ENCODE measurements at places on chromosomes 7 and 10.

DNA sequence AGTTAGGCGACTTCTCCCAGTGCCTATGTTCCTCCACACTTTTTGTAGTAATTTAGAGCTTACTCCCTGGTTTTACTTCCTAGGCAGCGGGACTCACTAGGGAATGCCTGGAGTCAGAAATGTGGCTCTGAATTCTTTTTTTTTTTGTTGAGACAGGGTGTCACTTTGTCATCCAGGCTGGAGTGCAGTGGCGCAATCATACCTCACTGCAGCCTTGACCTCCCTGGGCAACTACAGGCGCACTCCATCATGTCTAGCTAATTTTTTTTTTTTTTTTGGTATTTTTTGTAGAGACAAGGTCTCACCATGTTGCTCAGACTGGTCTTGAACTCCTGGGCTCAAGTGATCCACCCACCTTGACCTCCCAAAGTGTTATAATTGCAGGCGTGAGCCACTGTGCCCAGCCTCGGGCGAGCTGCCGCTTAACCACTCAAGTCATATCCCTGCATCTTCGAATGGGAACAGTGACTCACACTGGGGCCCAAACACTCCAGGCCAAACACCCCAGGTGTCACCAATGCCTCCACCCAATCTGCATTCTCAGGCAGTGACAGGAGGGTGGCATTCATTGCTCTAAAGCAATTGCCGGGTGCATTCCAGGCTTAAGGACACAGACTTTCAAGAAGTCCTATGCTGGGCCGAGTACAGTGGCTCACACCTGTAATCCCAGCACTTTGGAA, 19.6 kb downstream of the RGS10 start:
- DNase-seq: no peak

DNA sequence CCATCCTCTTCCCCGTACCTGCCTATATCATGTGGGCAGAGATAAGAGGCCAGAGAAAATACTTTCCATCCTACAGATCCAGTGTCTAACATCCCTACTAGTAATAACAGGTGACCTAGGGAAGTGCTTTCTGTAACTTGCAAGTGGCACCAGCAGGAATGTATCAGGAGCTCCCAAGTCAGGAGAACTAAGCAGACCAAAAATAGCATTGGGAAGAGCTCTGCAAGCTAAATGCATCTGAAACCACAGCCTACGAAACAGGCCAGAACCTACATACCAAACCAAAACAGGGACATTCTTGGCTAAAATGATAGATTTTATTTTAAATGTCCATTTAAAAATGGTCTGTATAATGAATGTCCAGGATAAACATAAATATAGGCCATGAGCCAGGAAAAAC, 680.8 kb downstream of the PHTF2 start:
- DNase-seq: no peak

DNA sequence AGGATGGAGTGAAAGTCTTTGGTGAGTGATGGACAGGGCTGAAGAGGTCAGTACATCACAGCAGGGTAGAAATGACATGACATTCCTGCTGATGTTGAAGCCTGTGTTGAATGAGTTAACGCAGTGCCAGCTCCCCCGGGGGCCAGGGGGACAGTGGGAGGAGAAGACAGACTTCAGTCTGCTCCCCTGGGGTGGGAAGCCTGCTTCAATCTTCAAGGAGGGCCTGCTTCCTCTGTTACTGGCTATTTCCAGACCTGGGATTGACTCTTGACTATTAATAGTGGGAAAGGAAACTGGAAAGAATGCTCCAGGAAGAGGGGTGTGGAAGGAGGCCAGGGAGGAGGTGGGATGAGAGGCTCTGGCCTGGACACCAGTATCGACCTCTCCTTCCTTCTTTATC, 27.2 kb downstream of the PODXL start:
- no peak for DNase-seq

DNA sequence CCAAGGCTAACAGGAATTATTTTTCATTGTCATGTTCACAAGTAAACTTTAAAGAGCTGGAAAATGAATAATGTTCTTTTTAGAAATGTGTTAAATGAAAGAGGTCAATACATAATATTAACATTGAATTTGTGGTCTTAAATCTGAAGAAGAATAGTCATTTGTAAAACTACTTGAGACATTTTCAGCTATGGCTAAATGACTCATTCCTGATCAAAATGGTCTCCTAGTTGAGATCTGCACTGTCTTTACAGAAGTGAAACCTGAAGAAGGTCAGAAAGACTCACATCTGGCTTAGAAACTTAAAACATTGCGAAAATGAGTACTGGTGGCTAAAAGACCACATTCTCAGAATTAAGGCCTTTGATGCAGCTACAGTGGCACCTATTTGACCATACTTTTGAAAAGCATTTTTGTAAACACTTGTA, 5.9 kb downstream of the PIK3CG start:
- DNase-seq: no peak

DNA sequence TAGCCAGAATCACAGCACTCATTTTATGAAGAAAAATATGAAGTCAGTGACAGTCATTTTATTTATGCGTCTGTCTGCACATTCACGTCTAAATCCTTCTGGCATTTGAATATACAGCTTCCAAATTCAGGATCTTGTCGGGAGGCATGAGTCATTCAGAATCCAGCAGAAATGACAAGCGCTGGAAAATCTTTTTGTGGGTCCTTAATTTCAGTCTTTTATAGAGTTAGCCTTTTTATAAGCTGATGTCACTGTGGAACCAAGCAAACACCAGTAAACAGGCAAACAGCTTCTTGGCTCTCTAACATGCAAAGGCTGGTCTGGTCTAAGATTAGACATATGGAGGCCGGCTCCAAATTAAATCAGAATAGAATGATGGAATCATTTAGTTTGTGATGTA, 388.2 kb upstream of the TEX47 start:
- no peak for DNase-seq

DNA sequence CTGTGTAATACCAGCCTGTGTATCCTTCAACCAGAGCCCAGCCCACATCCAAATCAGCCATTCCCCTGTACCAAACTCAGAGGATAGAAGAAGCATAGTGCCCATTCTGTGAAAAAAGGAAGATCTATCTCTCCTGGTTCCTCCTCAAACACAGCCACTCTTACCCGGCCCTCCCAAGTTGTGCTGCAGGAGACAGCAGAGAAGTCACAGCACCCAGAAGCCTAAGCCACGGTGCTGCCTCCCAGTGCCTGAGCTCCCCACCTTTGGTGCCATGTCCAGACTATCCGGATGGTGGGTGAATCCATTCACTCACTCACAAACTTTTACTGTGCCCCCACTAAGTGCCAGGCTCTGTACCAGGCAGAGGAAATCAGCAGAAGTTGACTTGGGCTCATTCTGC, 166.0 kb upstream of the ZMIZ1 start:
- no peak for DNase-seq

DNA sequence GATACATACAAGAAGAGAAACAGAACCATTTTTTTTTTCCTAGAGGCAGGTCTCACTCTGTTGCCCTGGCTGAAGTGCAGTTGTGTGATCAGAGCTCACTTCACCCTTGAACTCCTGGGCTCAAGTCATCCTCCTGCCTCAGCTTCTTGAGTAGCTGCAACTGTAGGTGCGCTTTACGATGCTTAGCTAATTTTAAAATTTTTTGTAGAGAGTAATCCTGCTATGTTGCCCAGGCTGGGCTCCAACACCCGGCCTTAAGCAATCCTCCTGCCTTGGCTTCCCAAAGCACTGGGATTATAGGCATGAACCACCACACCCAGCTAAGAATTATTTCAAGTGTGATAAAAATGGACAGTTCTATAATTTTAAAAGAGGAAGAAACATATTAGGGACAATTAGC, 5.6 kb upstream of the ZEB1 start:
- no peak for DNase-seq

GRCh38 chr7:14048889-14049288, 59.4 kb upstream of the ETV1 start:
- DNase-seq: no peak

DNA sequence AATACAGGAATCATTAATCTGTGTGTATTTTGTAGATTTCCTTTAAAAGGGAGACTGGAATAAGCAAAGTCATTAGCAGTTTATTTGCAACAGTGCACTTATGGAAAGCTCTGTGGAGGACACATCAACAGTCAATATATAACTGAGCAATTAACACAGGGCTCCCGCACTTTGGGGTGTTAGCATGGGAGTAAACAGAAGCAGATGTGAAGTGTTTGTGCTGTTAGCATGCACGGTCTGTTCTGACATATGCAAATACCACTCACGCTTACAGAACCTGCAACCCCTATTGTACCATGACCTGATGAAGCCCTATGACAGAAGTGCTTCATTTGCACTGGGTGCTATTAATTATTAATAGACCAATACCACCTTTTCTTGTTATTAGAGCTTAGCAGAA, 118.9 kb downstream of the PPP1R3A start:
- no peak for DNase-seq

DNA sequence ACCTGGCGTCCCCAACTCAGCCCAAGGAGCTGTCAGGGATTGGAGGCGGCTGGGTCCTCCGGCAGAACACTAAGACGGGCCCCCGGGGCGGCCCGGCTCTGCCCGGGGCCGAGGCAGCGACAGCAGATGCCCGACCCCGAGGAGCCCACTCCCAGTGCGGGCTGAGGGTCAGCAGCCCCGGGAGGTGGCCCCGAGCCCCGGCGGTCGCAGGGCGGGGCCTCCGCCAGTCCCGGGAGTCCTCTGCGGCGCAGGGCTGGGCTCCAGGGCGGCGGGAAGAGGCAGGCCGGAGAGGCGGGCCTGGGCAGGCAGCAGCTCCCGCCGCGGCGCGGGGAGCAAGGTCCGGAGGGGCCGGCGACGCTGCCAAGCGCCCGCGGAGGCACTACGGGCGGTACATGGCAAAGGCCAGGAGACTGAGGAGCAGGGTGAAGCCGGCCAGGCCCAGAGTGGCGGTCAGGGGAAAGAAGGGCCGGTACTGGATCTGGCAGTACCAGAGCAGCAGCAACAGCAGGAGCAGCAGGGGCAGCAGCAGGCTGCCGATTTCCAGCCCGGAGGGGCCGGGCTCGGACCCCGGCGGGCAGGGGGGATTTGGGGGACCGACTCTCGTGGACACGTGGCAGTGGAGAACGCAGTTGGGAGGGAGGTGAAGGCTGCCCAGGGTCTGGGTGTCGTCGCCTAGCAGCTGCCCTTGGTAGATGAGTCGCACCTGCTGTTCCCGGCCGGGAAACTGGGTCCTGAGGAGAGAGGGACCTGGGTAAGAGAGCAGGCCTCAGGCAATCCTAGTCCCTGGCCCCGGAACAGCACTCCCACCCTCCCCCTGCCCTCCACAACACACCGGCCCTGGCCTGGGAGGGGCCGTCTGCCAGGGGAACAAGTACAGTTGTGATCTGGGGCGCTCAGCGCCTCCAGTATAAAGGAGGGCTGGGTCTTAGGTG, 827 bp upstream of the FASTK start:
- DNase-seq: no peak

DNA sequence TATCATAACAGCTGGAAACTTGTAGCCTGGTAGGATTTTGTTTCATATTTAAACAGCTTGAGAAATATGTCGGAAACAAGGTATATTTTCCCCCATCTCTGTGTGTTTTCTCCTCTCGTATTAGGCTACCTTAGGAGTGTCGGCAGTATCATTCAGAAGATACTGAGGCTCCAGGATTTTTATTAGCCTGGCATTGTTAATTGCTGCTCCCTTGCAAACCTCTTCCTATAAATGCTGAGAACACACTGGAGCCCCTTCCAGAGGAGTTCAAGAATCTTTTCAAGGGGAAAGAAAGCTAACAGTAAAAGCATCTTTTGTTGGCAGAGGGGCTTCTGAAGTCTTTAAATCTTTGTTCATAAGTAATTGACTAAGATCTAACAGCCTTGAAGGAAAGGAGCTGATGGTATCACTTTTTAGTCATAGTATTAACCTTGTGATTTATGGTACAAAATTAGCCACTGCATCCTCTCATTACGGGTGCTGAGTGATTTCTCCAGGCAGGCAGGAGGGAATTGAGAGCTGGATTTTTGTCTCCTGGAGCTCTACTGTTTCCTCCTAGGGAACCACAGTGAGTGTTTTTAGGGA, 998.7 kb downstream of the LRMDA start:
- DNase-seq: no peak

- no peak for DNase-seq
Observed at GRCh38 chr7:24812305-24812945, 55.2 kb upstream of the GSDME start.

DNA sequence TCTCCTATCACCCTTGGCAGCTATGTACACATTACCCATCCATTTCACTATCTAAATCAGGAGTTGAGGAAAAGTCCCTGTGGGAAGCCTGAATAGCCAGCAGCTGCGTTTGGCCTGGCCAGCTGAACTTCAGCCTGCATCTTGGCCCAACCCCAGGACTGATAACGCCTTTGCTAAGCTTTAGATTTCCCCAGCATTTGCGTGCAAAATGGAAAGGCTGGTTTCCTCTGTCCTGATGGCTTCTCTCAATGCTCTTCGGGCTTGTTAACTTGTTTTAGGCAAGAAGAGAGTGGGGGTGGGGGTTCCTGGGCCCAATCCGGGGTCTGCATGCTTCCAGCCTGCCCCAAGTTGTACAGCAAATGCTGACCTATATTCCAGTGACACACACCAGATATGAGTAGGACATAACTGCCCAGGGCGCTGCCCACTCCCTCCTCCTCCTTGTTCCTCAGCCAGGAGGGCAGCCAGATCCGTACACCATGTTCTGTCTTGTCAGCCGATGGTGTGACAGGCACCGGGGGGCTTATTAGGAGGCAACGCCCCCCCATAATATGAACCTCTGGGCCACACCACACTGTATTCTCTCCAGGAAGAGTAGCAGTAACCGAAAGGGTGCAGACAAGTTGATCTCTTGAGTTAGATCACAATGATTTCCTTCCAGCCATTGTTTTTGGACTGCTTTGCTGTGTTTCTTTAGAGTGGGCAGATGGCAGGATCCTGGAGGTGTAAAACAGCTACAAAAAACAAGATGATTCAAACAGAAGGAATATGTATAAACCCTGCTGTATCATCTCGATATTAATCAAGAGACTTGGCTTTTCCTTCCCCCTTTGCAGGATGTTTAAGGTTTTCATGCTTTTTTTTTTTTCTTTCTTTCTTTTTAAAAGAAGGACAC, 339.0 kb downstream of the RNLS start:
- DNase-seq: no peak

- no peak for DNase-seq
Observed at GRCh38 chr10:86681722-86682386, 13.5 kb downstream of the LDB3 start.

- no peak for DNase-seq
Observed at GRCh38 chr10:66678521-66678920, 247.3 kb upstream of the LRRTM3 start.

DNA sequence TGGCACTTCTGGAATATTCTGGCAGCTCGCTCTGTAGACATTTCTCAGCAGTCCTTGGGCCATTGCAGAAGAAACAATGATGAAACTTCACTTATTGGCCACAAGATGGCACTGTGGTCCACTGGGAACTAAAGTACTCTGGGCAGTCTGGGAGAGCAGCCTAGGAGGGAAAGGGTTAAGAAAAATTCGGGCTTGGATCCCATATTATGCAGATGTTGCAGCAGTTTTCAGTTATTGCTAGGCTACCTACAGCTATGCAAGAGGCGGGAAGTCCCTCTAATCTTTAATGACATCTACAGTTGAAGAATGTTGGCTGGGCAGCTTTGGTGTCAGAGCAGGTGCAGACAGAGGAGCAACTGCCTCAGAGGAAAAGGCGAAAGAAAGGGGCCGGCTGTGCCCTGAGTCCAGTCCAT, 201.7 kb upstream of the PRSS58 start:
- DNase-seq: no peak

- no peak for DNase-seq
Observed at GRCh38 chr10:73159038-73159648, 8.7 kb downstream of the ECD start.

GRCh38 chr7:50709151-50709550, 73.5 kb downstream of the GRB10 start:
- no peak for DNase-seq

- DNase-seq: no peak
Observed at GRCh38 chr10:58027426-58027825, 240.3 kb downstream of the IPMK start.

GRCh38 chr7:4745971-4746919, 29.2 kb upstream of the AP5Z1 start:
- no peak for DNase-seq
